Stimulated activated CD4-positive, alpha-beta T cell treated with anti-CD3 and anti-CD28 coated beads, Interleukin-4, amount 100 ng/mL, for 24 hours (primary cell): ENCODE measurements at places on chromosomes 2 and 18.
A peak's percentile ranks its signal among the peaks of the same experiment; 100 is the strongest.

DNA sequence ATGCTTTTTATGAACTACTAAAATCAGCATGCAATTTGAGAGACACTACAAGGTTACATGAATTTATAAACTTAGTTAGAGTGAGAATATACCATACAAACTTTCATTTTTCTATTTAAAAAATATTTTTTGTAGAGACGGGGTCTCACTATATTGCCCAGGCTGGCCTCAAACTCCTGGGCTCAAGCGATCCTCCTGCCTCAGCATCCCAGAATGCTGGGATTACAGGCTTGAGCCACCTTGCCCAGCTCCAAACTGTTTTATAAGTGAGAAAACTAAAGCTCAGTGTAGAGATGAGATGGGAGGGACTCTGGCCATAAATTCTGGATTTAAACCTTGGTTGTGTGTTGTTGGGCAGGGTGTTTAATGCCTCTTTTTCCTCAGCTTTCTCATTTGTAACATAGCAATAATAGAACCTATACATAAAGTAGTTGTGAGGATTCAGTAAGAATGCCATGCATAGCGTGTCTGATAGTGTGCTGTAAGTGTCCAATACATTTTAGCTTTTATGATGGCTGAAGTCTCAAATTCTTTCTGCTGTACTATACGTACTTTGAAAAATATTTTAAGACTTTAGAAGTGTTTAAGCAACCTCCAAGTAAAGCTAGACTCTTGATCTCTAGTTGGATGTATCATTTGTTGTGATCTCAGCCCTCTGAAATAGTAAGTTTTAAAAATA is 9.7 kb downstream of the CAB39 start:
- DNase-seq: no peak

DNA sequence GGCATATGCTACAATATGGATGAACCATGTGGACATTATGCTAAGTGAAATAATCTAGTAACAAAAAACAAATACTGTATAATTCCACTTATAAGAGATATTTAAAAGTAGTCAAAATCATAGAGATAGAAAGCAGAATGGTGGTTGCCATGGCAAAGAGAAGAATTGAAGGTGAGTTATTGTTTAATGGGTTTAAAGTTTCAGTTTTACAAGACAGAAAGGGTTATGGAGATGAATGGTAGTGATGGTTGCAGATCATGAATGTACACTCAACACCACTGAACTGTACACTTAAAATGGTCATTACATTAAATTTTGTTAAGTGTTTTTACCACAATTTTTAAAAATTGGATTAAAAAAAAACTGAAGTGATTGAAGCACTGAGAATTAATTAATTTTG is 298.2 kb upstream of the ZC3H15 start:
- no peak for DNase-seq

DNA sequence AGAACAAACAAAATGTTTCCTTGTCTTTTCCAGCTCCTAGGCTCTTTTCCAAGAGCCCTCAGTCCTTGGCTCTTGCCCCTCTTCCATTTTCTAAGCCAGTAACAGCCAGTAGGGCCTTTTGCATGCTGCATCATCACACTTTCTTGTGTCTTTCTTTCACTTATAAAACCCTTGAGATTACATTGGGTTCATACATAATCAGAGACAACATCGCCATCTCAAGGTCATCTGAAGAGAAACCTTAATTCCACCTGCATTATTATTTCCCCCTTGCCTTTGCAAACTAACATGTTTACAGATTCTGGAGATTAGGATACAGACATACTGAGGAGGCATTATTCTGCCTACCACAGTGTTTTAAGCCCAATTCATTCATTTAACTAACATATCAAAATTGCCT is 697.3 kb downstream of the TRIB2 start:
- no peak for DNase-seq

GRCh38 chr18:43310239-43310638 is 32.9 kb upstream of the SYT4 start:
- DNase-seq: no peak

GRCh38 chr2:133458280-133458679 is 110.0 kb downstream of the NCKAP5 start:
- DNase-seq: no peak

DNA sequence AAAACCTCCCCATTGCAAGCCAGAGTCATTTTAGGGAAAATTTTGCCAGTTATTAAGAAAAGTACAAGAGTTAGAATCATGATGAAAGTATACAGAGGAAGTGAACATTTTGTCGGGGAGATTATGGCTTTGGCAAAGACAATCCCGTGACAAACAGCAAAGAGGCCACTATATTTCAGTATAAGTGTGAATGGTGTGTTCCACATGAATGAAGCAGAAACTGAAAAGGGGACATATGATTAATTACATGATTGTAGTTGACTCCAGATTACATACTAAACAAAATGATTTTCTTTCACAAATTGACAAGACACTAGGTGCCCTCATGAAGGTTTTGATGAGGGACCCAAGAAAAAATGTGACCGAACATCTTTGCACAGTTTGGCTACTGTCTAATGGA is 42.0 kb downstream of the SP140 start:
- DNase-seq: no peak

- DNase-seq: peak; percentile 17
Measured at GRCh38 chr2:9984217-9984739, 32.8 kb downstream of the GRHL1 start.

GRCh38 chr2:235064976-235065375 is 113.2 kb downstream of the SH3BP4 start:
- no peak for DNase-seq

DNA sequence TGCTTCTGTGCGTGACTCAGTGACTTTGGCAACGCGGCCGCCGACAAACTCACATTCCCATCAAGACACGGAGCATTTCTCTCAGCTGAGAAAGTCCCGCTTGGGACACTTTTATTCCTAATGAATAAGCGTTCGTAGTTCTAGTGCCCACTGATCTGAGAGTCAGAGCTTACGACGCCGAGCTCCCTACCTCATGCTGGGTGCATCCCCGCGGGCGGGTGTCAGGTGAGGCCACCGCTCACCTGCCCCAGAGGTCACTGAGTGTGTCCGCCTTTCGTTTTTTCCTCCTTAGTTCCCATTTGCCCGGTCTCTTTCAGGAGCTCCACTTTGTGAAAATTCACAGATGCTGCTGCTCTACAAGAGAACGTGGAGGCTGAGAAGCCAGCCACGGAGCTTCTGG is 43.6 kb upstream of the TMEM18 start:
- no peak for DNase-seq

- no peak for DNase-seq
Measured at GRCh38 chr2:134137182-134137611, 116.7 kb upstream of the MGAT5 start.

- DNase-seq: no peak
Measured at GRCh38 chr2:207938415-207938814, 86.9 kb downstream of the PLEKHM3 start.

DNA sequence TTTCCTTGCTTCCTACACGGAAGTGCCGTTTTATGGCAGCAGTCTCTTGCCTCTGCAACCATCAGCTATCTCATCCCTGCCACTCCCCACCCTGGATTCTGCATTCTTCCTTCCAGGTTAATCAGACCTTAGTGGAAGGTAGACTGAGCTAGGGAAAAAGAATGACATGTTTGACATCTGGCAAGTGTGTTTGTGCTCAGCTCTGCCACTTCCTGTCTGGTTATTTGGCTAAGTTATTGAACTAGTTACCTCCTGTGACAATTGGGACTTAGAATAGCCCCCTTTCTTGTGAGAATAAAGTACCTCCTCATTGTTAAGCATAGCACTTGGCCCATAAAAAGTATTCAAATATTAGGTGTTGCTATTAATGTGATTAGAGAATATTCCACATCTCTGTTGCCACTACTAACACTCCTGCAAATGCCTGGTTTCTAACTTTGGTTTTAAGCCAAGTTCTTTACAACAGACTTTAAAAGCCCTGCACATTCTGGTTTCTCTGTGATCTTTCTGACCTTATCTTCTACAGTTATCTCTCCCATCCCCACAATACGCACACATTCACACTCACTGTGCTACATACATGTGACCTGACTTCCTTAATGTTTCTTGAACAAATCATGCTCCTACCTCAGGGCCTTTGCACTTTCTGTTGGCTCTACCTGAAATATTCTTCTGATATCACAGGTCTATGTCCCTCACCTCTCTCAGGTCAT is 10.8 kb upstream of the MAPRE2 start:
- DNase-seq: no peak

- no peak for DNase-seq
Measured at GRCh38 chr2:103139628-103140268, 377.9 kb downstream of the TMEM182 start.

GRCh38 chr2:84946204-84947009 is 24.6 kb upstream of the KCMF1 start:
- peak; percentile 83 for DNase-seq
